GM12878 (cell line): ENCODE measurements at places on chromosomes 13 and 19.

DNA sequence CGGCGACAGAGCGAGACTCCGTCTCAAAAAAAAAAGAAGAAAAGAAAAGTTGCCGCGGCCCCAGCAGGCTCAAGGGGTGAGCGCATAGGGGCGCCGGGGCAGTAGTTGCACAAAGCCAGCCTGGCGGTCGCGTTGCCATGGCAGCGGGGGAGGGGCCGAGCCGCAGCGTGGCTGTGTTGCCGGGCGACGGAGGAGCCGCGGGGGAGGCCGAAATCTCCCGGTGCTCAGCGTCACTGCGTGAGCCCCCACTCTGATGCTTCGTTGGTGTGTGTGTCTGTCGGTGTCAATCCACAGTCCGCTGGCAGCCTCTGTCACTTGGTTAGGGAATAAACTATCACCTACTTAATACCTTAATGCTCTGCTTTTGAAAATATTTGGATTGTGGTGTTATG is 82.9 kb upstream of the C1QTNF9B start:
- H3K27ac ChIP-seq, result no peak overlapping the region
- H3K36me3 ChIP-seq, result no peaks in the 10 kb centered on the region
- DNase-seq, result no peak

GRCh38 chr19:47363758-47364531 is 14.8 kb downstream of the DHX34 start:
- no peak overlapping the region for H3K27ac ChIP-seq
- no peak for DNase-seq
- no peaks in the 10 kb centered on the region for H3K27me3 ChIP-seq
- no peak overlapping the region for H3K4me3 ChIP-seq
- no peaks in the 10 kb centered on the region for H3K4me1 ChIP-seq

DNA sequence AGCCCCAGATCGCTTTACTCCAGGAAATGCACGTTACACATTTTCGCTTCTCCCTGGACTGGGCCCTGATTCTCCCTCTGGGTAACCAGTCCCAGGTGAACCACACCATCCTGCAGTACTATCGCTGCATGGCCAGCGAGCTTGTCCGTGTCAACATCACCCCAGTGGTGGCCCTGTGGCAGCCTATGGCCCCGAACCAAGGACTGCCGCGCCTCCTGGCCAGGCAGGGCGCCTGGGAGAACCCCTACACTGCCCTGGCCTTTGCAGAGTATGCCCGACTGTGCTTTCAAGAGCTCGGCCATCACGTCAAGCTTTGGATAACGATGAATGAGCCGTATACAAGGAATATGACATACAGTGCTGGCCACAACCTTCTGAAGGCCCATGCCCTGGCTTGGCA is 44.6 kb downstream of the KL start:
- no peaks in the 10 kb centered on the region for H3K27me3 ChIP-seq
- H3K36me3 ChIP-seq, result no peaks in the 10 kb centered on the region
- H3K27ac ChIP-seq, result no peak overlapping the region
- H3K4me3 ChIP-seq, result no peak overlapping the region
- DNase-seq, result no peak

DNA sequence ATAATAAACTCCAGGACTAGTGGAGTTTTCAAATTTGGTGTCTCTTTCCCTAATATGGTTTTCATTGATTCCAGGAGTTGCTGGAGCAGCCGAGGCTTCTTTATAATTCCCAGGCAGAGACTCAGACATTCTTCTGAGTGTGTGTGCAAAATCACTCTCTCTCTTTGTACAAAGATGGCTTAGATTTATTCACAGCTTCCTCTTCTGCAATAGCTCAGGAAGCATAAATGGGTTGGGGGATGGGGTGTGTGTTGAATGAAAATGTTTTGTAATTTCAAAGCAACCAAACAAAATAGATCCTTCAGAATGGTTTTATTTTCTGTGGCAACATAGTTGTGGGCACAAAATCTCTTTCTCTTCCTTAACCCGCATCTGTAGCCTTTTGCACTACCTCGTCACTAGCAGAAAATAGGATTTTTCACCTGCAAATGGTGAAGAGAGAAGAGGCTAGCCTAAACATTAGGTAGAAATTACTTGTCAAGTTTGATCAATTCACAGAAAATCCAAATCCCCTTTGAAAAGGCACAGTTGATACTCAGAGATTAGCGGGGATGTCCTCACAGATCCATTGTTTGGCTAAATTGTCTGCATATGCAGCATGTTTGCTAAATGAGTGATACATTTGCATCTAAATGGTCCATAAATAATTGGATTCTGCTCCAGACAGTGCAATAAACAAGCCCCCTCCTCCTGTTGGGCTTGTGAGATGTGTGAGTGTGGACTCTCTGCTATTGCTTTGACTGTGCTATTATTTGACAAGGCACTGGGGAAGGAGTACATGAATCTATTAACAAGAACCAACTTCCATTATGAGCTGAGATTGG is 66.7 kb downstream of the CBY2 start:
- peaks cover 5% of the 10 kb centered on the region; the same call in 1 of the 2 replicates for H3K27me3 ChIP-seq
- H3K4me3 ChIP-seq, result no peak overlapping the region
- DNase-seq, result no peak

- H3K36me3 ChIP-seq, result peaks cover 33% of the 10 kb centered on the region
- H3K4me1 ChIP-seq, result no peaks in the 10 kb centered on the region
- no peak for DNase-seq
- no peak overlapping the region for H3K27ac ChIP-seq
- no peaks in the 10 kb centered on the region for H3K27me3 ChIP-seq
These were observed 50.3 kb upstream of the TEX29 start for GRCh38 chr13:111270126-111270525.

DNA sequence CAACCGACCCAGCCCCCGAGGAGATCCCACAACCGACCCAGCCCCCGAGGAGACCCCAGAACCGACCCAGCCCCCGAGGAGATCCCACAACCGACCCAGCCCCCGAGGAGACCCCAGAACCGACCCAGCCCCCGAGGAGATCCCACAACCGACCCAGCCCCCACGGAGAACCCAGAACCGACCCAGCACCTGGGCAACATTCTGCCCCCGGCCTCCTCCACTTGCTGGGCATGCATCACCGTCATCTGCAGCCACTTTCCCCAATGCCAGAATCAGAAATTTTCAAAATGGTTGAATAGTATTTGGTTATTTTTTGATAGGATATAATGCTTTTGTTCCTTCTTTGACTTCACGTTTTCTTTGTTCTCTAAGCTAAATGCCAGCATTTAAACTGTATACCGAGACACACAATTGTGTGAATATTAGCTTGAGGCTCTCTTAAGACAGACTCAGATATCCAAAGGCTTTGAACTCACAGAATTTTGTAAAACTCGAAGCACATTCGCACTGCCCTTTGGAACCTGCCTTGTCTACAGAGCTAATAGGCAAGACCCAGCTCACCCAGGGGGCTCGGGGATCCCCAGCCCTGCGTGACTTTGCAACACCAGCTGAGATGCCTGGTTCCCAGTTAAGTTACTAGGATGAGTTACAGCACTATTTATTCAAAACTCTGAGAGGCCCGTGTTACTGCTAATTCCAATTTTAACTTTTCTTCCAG is 15.5 kb upstream of the RASA3 start:
- H3K36me3 ChIP-seq, result no peaks in the 10 kb centered on the region
- no peak for DNase-seq
- peak overlapping the region; percentile 7 for H3K27ac ChIP-seq
- H3K27me3 ChIP-seq, result no peaks in the 10 kb centered on the region
- H3K4me3 ChIP-seq, result 0 out of 2 replicates have a peak overlapping the region, but pooled peaks have one; percentile 5
- peaks cover 38% of the 10 kb centered on the region for H3K4me1 ChIP-seq

- H3K36me3 ChIP-seq, result no peaks in the 10 kb centered on the region
- no peak overlapping the region for H3K4me3 ChIP-seq
- no peak for DNase-seq
- no peak overlapping the region for H3K27ac ChIP-seq
- H3K4me1 ChIP-seq, result no peaks in the 10 kb centered on the region
- no peaks in the 10 kb centered on the region; the same call in 1 of the 2 replicates for H3K27me3 ChIP-seq
These were observed 230.9 kb downstream of the COG6 start for GRCh38 chr13:39886336-39886735.

DNA sequence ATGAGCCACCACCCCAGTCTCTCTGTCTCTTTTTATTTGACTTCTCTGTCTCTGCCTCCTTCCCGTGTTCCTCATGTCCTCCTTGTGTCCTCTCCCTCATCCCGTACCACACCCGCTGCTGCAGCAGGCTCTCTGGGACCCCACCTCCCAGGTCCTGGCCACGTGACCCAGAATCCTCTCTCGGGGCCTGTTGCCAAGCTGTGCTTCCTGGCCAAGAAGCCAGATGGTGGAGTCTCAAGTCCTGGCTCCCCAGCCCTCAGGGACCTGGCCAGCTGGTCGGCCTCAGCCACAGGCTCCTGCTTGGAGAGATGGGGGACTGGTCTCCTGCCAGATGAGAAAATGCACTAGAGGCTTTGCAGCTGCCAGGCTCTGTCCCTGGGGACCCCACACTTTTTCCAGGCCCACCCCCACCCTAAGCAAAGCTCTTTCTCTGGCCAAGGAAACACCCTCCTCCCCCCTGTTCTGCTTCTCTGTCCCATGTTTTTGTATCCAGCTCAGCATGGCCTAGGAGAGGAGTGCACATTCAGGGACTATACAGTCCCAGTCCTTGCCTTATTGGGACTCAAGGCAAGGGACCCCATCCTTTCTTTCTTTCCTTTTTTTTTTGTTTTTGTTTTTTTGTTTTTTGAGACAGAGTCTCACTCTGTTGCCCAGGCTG is 34.3 kb upstream of the SHKBP1 start:
- no peak overlapping the region for H3K4me3 ChIP-seq
- H3K27ac ChIP-seq, result no peak overlapping the region
- no peak for DNase-seq
- no peaks in the 10 kb centered on the region for H3K4me1 ChIP-seq
- no peaks in the 10 kb centered on the region for H3K27me3 ChIP-seq

DNA sequence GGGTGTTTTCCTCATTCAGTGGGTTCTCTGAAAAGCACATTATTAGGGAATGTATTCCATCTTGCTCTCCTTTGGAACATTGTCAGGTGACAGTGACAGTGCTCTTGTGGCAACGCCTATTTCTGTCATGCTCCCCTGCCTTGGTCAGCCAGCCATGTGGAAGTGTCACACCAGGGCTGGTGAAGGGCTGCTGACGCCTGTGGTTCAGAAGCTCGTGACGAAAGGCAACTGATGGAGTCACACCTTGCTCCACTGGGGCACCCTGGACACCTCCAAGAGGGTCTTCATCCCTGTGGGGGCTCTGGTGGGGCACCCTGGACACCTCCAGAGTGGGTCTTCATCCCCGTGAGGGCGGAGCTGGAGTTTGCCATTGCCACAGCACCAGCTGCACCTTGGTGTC is 68.9 kb upstream of the GPR183 start:
- no peaks in the 10 kb centered on the region for H3K27me3 ChIP-seq
- peak overlapping the region; percentile 94 for H3K27ac ChIP-seq
- no peak overlapping the region for H3K4me3 ChIP-seq
- H3K36me3 ChIP-seq, result no peaks in the 10 kb centered on the region; the same call in 1 of the 2 replicates
- H3K4me1 ChIP-seq, result peaks cover 75% of the 10 kb centered on the region

GRCh38 chr19:14492756-14493337 is 3.1 kb downstream of the GIPC1 start:
- H3K4me1 ChIP-seq, result peaks cover 2% of the 10 kb centered on the region; the same call in 1 of the 2 replicates
- H3K4me3 ChIP-seq, result no peak overlapping the region

DNA sequence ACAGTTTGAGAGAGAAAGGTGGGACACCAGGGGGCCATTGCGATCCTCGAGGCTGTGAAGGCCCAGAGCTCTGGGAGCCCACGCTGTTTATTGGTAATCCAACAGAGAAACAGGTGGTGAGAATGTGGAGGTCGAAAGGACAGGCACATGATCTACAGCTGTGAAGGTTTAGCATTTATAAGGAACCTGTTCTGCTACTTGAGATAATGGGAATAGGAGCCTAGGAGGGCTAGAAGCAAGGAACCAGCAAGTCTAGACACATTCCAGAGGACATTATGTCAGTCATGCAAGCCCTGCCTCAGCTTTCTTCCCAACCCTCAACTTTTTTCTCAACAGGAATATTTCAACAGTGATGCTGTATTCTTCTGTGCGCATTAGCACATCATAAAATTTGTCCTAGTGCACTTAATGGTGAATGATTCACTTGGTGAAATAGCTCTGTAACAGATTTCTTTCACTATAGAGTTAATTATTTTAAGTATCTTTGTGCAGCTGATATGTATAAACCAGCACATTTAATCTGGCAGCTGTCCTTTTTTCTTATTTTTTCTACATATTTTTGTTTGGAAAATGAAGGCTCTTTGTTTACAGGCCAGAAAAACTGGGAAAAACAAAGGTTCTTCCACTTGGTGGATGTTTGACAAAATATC is 25.4 kb downstream of the ZNF90 start:
- no peak for DNase-seq
- no peaks in the 10 kb centered on the region for H3K4me1 ChIP-seq
- no peak overlapping the region for H3K27ac ChIP-seq
- H3K27me3 ChIP-seq, result no peaks in the 10 kb centered on the region

- no peak overlapping the region for H3K4me3 ChIP-seq
- no peak for DNase-seq
- H3K27ac ChIP-seq, result no peak overlapping the region
- H3K4me1 ChIP-seq, result no peaks in the 10 kb centered on the region
- H3K36me3 ChIP-seq, result no peaks in the 10 kb centered on the region
These were observed 178.2 kb upstream of the TSHZ3 start for GRCh38 chr19:31527443-31527842.

GRCh38 chr13:47837104-47837880 is 163.8 kb downstream of the SUCLA2 start:
- no peak overlapping the region for H3K27ac ChIP-seq
- H3K4me1 ChIP-seq, result no peaks in the 10 kb centered on the region
- H3K4me3 ChIP-seq, result no peak overlapping the region
- H3K36me3 ChIP-seq, result no peaks in the 10 kb centered on the region
- no peak for DNase-seq

DNA sequence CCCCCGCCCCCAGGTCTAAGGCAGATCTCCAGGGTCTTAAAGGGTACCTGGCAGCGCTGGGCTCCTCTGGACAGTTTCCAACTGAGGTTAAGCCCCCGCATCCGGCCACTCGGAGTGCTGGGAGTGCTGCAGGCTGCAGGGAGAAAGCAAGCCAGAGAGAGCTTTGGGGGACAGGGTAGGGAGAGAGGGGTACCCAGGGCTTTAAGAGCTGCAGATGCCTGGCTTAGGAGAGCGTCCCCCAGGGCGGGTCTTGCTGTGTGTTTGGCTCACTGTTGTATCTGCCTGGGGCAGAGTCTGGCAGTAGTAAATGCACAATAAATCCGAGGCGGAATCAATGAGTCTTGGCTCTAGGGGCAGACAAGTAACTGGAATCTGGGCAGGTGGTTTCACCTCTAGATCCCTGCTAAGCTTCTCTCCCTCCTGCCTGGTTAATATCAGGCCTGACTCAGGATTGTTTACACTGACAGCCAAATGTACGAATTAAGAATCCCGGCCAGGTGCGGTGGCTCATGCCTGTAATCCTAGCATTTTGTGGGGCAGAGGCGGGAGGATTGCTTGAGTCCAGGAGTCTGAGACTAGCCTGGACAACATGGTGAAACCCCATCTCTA is 798 bp upstream of the COX6B2 start:
- peaks cover 13% of the 10 kb centered on the region; the same call in 1 of the 2 replicates for H3K27me3 ChIP-seq
- H3K4me3 ChIP-seq, result no peak overlapping the region
- DNase-seq, result no peak
- no peaks in the 10 kb centered on the region for H3K36me3 ChIP-seq
- no peaks in the 10 kb centered on the region; the same call in 1 of the 2 replicates for H3K4me1 ChIP-seq
- H3K27ac ChIP-seq, result no peak overlapping the region

- H3K36me3 ChIP-seq, result peaks cover 3% of the 10 kb centered on the region; the same call in 1 of the 2 replicates
- no peaks in the 10 kb centered on the region for H3K27me3 ChIP-seq
- H3K4me1 ChIP-seq, result peaks cover 6% of the 10 kb centered on the region; the same call in 1 of the 2 replicates
- no peak overlapping the region for H3K4me3 ChIP-seq
- H3K27ac ChIP-seq, result no peak overlapping the region
These were observed 29.2 kb downstream of the COG6 start for GRCh38 chr13:39684531-39685137.
